ENCODE measurements at places on chromosomes 7 and 10.
A peak's percentile ranks its signal among the peaks of the same experiment; 100 is the strongest.

- H3K27ac ChIP-seq = no peak overlapping the region
- DNase-seq = no peak
- no peaks in the 10 kb centered on the region for H3K4me1 ChIP-seq
- H3K36me3 ChIP-seq = no peaks in the 10 kb centered on the region
- H3K4me3 ChIP-seq = no peak overlapping the region
Observed at GRCh38 chr7:134731616-134732015, 47.8 kb upstream of the CALD1 start.

- H3K36me3 ChIP-seq = no peaks in the 10 kb centered on the region
- H3K27me3 ChIP-seq = no peaks in the 10 kb centered on the region
- no peaks in the 10 kb centered on the region for H3K4me1 ChIP-seq
- no peak overlapping the region for H3K4me3 ChIP-seq
- DNase-seq = no peak
- H3K27ac ChIP-seq = no peak overlapping the region
Observed at GRCh38 chr7:111108000-111108399, 17.1 kb downstream of the LRRN3 start.

DNA sequence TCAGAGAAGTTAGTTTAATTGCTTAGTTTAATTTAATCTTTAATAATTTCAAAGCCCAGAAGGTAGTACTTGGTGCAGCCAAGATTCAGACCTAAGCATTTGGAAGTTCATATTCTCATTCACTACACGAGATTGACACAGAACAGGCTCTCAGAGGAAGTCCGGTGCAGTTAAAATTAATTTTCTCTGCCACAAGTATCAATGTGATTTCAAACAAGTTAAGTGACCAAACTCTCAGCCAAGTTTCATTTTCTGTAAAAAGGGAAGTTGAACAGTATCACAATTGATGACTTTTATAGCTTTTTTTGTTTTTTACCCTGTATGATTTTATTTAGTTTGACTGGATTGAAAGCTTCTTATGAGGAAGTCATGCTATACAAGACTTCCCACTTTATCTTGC, 1494.9 kb upstream of the LRRTM3 start:
- no peaks in the 10 kb centered on the region for H3K36me3 ChIP-seq
- H3K4me3 ChIP-seq = no peak overlapping the region
- H3K4me1 ChIP-seq = no peaks in the 10 kb centered on the region
- no peak for DNase-seq

DNA sequence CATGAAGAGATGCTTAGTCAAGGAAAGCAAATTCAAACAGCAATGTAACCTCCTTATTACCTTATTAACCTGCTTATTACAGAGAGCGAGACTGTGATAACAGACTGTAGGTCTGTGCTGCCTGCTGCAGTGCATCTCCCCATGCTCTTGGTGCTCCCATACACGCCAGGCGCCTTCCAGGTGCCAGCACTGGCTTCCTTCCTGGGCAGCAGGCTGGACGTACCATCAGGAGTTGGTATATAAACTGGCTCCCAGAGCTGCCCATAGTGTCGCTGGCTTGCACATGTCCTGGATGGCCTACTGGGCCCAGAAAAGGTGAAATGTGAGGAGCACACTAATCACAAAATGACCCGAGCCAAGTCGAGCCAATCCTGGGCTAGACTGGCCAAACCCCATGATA, 13.5 kb downstream of the ATP6V0E2 start:
- no peak overlapping the region for H3K4me3 ChIP-seq
- peaks cover 3% of the 10 kb centered on the region for H3K36me3 ChIP-seq
- H3K27ac ChIP-seq = peak overlapping the region; percentile 62
- DNase-seq = no peak

GRCh38 chr10:58662314-58662713, 149.6 kb downstream of the BICC1 start:
- no peak for DNase-seq
- H3K36me3 ChIP-seq = peaks cover 5% of the 10 kb centered on the region
- no peak overlapping the region for H3K27ac ChIP-seq
- peaks cover 14% of the 10 kb centered on the region for H3K4me1 ChIP-seq
- H3K4me3 ChIP-seq = no peak overlapping the region
- no peaks in the 10 kb centered on the region for H3K27me3 ChIP-seq

GRCh38 chr7:139041378-139042085, 5.7 kb upstream of the ZC3HAV1L start:
- H3K4me1 ChIP-seq = peaks cover 38% of the 10 kb centered on the region
- H3K4me3 ChIP-seq = peak overlapping the region; percentile 21
- H3K27ac ChIP-seq = peak overlapping the region; percentile 5
- H3K36me3 ChIP-seq = peaks cover 32% of the 10 kb centered on the region

DNA sequence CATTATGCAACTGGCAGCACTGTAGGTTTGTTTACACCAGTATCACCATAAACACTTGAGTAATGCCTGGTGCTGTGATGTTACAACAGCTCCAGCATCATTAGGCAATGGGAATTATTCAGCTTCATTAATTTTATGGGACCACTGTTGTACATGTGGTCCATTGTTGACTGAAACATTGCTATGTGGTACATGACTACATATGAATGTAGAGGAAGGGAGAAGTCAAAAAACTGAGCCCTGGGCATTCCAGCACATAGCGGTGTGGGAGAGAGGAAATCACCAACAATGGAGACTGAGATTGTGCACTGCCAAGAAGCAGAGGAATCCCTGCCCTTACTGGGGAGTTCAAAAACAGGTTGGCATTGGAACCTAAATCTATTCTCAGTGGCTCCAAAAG, 89.0 kb downstream of the TRIM24 start:
- H3K36me3 ChIP-seq = peaks cover 6% of the 10 kb centered on the region
- no peak overlapping the region for H3K27ac ChIP-seq
- peaks cover 3% of the 10 kb centered on the region for H3K4me1 ChIP-seq
- H3K4me3 ChIP-seq = no peak overlapping the region
- DNase-seq = no peak

DNA sequence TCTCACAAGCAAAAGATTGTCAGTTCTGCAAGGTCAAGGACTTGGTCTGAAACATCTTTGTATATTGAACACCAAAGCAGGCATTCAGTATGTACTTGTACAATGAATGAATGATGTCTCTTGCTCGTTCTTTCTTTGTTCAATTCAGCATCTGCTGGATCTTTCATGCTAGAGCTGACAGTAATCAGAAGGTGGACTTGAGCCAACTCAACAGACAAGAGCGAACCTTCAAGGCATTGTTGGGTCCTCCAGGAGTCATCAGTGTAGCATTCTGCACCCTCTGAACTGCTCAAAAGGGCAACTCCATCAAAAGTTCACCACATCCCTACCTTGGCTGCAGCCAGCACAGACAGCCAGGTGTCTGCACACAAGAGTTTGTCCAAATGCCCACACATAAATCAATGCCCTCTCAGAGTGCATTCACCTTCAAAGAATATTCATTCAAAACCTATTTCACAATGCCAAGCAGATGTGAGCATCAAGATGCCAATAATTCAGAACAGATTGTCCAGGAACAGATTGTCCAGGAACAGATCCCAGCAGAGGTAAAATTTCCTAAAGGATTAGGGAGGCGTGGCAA, 386.7 kb downstream of the CALN1 start:
- no peak for DNase-seq
- no peak overlapping the region for H3K27ac ChIP-seq
- no peak overlapping the region for H3K4me3 ChIP-seq
- no peaks in the 10 kb centered on the region for H3K4me1 ChIP-seq
- no peaks in the 10 kb centered on the region for H3K27me3 ChIP-seq

- no peaks in the 10 kb centered on the region for H3K36me3 ChIP-seq
- no peak overlapping the region for H3K27ac ChIP-seq
- H3K4me1 ChIP-seq = peaks cover 6% of the 10 kb centered on the region
Observed at GRCh38 chr7:115122388-115122787, 200.5 kb downstream of the MDFIC start.

DNA sequence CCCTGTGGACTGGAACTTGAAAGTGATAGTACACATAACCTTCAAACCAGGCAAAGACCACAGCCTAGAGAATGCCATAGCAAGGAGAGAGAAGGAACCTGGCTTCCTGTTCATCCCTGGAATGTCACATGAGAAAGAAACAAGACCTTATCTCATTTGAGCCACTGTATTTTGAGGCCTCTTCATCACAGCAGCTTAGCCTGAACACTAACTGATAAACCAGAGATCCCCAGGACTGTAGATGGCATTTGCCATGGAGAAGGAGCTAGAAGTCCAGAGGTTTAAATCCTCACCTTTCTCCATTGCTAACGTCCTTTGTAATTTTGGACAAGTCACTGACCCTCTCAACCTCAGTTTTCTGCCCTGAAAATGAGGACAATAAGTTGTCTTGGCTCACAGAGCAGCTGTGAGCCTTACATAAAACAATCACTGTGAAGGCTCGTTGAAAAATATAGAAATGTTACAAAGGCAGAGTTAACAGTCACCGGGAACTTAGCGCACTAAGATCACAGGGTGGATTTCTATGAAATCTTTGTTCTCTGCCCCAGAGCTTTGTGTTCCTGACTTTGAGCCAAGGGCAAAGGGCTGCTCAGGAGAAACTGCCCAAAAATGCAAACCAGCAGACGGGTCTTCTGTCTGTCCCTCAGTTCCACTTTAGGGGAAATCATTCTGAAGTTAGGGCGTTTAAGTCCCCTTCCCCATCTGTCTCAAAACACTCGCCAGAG, 197.0 kb downstream of the USP6NL start:
- no peak overlapping the region for H3K27ac ChIP-seq
- DNase-seq = no peak
- no peaks in the 10 kb centered on the region for H3K27me3 ChIP-seq
- H3K36me3 ChIP-seq = no peaks in the 10 kb centered on the region
- H3K4me1 ChIP-seq = peaks cover 2% of the 10 kb centered on the region

DNA sequence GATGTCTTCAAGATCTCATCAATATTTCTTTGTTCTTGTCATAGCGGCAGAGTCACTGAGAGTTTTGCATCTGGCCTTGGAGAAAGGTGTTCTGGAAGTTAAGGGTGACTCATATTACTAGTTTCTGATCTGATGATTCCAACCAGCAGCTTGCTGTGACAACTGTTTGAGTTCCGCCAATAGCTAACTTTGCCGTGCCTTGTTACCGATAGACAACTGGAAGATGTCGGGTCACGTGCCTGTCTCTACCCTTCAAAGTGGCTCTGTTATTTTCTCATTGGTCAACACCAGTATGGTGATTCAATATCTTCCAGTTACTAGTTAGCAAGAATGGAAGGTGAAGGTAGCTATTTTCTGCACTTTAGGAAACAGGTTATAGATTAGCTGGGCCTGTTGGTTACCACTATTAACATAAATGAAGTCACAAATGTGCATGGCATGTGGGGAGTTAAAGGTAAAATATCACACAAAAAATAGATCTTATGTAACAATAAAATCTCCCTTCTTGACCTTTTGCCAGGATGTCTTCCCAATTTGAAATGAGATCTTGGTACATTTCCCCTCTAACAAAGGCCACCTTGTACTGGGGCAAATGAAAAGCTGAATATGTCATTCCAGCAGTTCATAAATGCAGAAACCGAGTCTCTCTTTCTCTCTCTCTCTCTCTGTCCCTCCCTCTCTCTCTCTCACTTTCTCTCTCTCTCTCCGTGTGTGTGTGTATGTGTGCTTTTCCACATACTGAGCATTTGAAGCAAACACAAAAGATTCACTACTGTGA, 2.6 kb upstream of the MGAM2 start:
- no peak overlapping the region for H3K4me3 ChIP-seq
- H3K27me3 ChIP-seq = peaks cover 11% of the 10 kb centered on the region

DNA sequence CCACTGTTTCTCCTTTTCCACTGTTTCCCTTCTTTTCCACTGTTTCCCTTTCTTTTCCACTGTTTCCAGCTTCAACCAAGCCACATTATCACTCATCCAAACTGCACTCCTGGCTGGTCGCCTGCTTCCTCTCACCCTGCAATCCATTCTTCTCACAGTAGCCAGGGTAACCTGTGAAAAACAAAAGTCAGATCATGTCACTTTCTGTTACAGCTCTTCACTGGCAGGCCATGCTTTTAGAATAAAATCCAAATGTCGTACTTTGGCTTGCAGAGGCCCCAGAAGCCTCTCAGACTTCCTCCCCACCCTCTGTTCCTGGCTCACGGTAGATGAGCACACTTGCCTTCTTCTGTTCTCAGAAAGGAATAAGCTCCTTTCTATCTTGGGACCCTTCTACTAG, 33.9 kb downstream of the STARD3NL start:
- H3K27ac ChIP-seq = peak overlapping the region; percentile 5
- no peak overlapping the region for H3K4me3 ChIP-seq
- DNase-seq = no peak
- H3K27me3 ChIP-seq = no peaks in the 10 kb centered on the region
- peaks cover 18% of the 10 kb centered on the region for H3K36me3 ChIP-seq
- peaks cover 18% of the 10 kb centered on the region for H3K4me1 ChIP-seq

GRCh38 chr7:3272691-3273141, 28.3 kb upstream of the SDK1 start:
- peaks cover 3% of the 10 kb centered on the region for H3K36me3 ChIP-seq
- H3K4me1 ChIP-seq = no peaks in the 10 kb centered on the region
- H3K27me3 ChIP-seq = peaks cover 3% of the 10 kb centered on the region
- H3K4me3 ChIP-seq = no peak overlapping the region
- DNase-seq = no peak

DNA sequence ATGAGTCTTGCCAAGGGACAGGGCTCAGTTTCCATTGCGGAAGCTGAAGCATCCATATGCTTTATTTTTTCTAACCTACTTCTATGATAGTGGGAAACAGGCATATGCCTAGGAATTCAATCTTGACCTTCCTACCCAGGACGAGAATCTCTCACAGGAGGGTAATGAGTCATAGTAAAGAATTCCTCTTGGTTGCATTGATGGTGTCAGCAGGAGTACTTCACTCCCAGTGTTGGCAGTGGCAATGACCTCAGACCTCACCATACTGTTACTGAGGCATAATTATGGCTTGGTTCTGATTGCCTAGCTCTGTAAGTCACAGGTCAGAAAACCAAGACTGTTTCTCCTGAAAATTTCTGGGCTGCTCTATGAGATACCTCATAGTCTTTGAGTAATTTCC, 552.9 kb downstream of the ARL4A start:
- no peaks in the 10 kb centered on the region for H3K4me1 ChIP-seq
- no peak overlapping the region for H3K4me3 ChIP-seq
- no peaks in the 10 kb centered on the region for H3K27me3 ChIP-seq
- H3K36me3 ChIP-seq = no peaks in the 10 kb centered on the region
- H3K27ac ChIP-seq = no peak overlapping the region
- no peak for DNase-seq

GRCh38 chr10:75434291-75434690, 2.9 kb downstream of the LRMDA start:
- H3K4me3 ChIP-seq = no peak overlapping the region
- no peak overlapping the region for H3K27ac ChIP-seq
- peaks cover 55% of the 10 kb centered on the region for H3K27me3 ChIP-seq
- no peak for DNase-seq

GRCh38 chr10:48620719-48621118, 15.8 kb upstream of the ARHGAP22 start:
- no peak overlapping the region for H3K27ac ChIP-seq
- H3K4me1 ChIP-seq = no peaks in the 10 kb centered on the region
- no peak for DNase-seq
- no peaks in the 10 kb centered on the region for H3K36me3 ChIP-seq
- H3K27me3 ChIP-seq = peaks cover 18% of the 10 kb centered on the region

DNA sequence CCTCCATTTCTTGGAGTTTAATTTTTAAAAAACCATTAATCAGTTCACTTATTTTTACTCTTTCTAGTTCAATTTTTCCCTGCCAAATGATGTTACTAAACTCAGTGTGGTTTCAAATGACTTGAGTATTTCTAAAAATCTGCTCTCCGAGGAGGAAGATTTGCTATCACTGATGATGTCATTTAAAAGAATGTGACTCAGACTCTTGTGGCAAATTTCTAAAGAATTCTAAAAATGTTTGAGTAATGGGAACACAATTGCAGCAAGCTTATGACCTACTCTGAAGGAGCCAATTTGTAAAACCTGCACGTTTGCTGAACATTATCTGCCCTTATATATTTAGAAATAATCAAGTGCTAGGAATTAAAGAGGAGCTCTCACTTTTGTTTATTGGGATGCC, 88.6 kb downstream of the SPAG6 start:
- no peak overlapping the region for H3K4me3 ChIP-seq
- no peak for DNase-seq
- peaks cover 17% of the 10 kb centered on the region for H3K4me1 ChIP-seq
- peaks cover 17% of the 10 kb centered on the region for H3K36me3 ChIP-seq
- peaks cover 18% of the 10 kb centered on the region for H3K27me3 ChIP-seq

Measured in effector memory CD8-positive, alpha-beta T cell (primary cell).